CD8-positive, alpha-beta memory T cell (primary cell): ENCODE measurements at places on chromosomes 2 and 18.

- DNase-seq, result no peak
Observed at GRCh38 chr2:238116298-238117198, 16.4 kb downstream of the ESPNL start.

- DNase-seq, result no peak
Observed at GRCh38 chr2:44433895-44434294, 72.1 kb downstream of the CAMKMT start.

DNA sequence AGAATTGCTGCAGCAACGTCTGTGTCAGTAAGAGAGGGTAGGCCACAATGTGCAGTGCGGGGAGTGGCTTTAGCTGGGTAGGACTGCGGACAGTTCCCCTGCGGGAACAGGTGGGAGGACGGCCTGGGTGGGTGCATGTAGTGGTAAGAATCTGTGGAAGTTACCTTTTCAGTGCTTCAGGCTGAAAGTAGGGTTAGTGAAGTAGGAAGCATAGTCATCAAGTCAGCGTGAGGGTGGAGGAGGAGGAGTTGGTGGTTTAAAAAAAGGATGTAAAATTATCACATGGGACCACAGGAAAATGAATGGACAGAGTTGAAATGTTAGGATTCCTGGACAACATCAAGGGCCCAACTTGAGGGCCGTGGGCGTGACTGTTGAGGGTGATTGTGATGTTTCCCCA is 13.2 kb downstream of the CEP192 start:
- no peak for DNase-seq

DNA sequence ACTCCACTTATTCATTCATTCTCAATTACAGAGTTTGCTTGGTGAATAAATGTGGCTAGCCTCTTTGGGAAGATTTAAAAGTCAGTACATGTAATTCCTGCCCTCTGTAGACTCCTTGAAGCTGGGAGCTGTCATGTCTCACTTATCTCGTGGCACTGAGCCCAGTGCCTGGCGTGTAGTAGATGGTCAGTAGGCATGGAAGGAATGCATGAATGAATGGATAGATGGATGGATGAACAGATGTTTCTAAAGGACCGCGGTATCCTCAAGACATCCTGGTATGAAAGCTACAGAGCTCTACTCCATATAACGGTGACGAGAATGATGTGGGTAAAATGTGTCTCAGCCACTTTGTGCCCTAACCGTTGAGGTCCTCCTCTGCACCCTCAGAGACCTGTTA is 83.0 kb downstream of the MARCO start:
- no peak for DNase-seq

GRCh38 chr2:8636041-8636491 is 45.8 kb upstream of the ID2 start:
- no peak for DNase-seq

DNA sequence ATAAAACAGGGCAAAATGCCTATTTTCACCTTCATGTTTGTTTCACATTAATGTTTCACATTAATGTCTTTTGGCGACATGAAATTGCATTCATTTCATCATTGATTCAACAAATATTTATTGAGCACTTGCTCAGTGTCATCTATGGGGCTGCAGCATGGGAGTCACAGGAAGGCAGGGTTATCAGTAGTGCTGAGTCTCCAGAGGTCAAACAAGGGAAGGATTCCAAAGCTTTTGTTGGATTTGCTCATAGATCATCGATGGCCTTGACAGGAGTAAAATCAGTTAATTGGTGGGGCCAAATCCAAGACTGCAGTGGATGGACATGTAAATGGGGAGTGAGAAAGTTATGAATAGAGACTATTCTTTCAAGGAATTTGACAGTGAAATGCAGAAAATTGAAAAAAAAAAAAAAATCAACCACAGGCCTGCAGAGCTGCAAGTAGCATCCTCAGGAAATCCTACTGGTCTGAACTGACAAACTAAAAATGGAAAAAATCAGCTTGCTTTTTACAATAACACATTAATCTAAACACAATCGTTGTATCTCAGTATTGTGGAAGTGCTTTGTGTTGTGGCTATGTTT is 1290.8 kb downstream of the DPP10 start:
- DNase-seq, result no peak

DNA sequence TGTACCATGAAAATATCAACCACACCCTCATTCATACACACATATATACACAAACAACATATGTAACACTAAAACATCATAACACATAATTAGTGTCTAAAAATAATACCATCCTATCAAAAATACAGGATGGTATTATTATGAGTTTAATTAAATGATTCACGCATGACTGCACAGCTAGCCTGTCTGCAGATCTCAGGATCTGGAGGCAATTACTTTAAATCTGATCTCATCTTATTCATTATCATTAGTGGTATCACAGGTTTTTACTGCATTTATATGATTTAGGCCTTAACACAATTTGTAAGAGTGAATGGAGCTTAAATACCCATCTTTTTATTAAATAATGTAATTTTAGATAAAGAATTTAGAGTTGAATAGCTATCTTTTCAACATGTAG is 443.4 kb upstream of the LINC00305 start:
- no peak for DNase-seq

DNA sequence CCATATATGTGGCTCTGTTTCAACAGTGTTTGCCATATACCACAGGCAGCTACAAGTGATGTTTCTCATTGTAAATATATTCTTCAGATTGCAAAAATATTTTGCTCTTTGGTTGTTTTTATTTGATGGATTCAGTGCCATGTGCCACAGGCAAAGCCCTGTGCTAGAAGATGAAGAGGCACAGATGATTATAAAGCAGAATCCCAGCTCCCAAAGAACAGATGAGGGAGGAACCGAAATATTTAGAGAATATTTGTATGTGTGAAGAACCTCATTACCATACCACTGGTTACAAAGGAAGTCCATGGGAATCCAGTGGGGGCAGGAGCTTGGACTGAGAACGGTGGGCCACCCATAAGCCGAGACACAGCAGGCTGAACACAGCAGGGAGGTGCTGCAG is 143.8 kb upstream of the NDUFV2 start:
- no peak for DNase-seq

DNA sequence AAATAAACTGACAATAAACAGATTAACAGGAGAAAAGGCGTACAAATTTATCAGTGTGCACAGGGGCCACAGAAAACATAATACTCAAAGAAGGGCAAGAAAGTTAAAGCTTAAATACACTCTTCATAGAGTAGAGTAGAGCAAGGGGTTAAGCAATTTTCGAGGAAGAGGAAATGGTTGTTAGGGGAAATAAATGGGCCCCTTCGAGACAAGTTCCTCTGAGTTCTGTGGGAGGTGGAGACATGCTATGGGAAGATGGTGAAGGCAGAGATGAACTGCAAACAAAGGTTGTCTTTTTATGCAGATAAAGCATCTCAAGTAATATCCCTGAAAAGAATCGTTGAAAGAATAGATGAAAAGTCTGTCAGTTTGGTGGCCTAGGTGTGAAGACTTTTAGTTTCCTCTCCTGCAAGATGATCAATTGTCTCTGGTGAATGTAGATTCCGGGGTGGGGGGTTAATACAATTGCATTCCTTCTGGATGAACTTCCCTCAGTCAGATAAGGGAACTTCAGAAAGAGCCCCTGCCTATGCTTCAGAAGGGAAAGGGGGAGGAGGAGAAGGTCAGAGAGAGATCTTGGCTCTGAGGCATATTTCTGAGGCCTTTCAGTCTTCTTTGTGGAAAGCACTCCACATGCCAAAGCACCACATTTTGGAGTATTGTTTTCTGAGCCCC is 127.0 kb downstream of the METTL4 start:
- no peak for DNase-seq

GRCh38 chr2:240886023-240886565 is 9.9 kb downstream of the MAB21L4 start:
- no peak for DNase-seq

- DNase-seq, result peak; percentile 63
Observed at GRCh38 chr2:54560146-54560881, 104.2 kb downstream of the SPTBN1 start.

GRCh38 chr2:15662026-15662425 is 70.4 kb downstream of the DDX1 start:
- no peak for DNase-seq

GRCh38 chr2:239006622-239007285 is 158.9 kb downstream of the TWIST2 start:
- DNase-seq, result no peak

DNA sequence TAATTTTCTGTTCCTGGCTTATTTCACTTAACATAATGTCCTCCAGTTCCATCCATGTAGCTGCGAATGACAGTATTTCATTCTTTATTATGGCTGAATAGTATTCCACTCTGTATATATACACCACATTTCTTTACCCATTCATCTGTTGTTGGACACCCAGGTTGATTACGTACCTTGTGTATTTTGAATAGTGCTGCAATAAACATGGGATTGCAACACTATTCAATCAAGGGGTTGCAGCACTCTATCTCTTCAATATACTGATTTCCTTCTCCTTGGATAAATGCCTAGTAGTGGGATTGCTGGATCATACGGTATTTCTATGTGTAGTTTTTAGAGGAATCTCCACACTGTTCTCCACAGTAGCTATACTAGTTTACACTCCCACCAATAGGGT is 61.3 kb downstream of the THADA start:
- DNase-seq, result no peak

- no peak for DNase-seq
Observed at GRCh38 chr2:241944821-241945220, 75.3 kb downstream of the RTP5 start.

GRCh38 chr2:118675531-118675930 is 171.9 kb downstream of the EN1 start:
- DNase-seq, result no peak

DNA sequence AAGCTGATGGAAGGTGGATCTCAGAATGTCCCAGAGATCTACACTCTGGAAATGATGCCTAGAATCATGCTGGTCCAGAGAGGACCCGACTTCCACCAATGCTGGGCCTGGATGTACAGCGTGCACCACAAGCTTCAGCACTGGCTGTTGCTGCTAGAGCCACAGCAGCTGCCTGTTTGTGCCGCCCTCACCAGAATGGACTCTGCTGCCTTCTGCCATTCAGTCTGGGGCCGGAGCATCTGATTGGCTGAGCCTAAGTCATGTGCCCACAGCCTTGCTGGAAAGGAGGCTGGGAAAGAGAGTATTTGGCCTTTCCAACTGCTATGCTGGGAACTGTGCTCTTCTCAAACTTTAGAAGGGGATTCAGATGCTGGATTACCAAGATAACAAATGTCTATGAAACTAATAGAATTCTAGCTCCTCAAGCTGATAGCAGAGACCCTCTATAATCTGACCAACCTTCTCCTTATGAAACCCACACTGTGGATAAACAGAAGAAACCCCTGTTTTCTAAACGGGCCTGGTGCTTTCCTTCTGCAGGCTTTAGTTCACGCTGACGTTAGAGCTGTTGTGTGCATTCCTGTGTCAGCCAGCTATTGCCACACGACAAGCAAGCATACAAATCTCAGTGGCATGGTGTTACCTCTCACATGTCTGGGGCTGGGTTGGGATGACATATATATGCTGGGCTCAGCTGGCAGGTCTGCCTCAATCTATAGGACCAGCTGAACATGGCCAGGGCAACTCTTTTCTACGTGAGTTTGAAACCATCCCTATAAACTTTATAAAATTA is 4.1 kb upstream of the LOXHD1 start:
- DNase-seq, result no peak

DNA sequence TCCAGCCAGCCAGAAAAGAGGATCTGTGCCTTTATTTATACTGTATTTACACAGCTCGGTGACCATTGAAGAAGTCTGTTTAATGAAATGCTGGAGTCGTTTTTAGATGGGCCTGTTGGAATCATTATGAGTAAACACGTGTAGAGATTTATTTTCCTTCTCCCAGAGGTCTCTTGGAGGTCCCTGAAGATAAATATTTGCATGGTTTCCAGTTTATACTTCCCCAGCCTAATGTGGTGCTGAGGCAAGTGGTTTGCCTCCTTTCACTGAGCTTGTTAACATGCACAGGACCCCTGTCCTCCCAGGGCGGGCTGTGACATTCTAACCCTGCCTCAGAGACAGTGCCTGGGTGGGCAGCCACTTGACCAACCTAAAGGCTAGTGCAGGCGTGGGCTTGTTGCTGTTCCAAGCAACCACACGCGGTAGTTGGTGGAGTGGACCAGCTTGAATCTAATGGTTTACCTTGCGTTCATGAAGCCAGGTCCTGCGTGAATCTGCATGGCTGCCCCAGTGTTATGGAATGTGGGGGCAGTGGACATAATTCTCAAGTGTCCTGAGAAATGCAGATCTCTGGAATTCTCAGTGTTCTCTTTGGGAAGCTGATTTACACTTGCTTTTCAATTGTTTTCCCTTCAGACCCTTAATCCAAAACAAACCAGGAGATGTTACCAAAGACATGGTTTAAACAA is 130.2 kb upstream of the DLX2 start:
- no peak for DNase-seq

GRCh38 chr2:9753665-9754531 is 89.4 kb upstream of the TAF1B start:
- peak; percentile 36 for DNase-seq

GRCh38 chr2:128921751-128922150 is 603.1 kb upstream of the HS6ST1 start:
- no peak for DNase-seq

DNA sequence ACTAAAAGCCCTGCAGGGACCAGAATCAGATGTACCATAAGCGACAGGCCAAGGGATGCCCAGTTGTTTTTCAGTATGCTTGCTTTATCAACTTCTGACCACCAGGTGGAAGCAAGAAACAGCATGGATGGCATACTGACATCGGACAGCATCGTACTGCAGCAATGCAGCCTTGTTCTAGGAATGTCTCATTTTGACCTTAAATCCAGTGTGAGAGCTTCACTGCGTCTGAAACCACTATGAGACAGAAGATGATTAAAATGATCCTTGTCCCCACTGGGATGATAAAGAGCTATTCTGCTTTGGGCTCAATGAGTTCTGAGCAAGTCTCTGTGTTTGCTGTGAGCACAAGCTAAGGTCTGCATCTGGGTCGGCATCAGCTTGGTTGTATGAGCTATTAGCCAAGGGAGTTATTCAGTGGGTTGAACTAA is 54.3 kb downstream of the CDK15 start:
- peak; percentile 40 for DNase-seq

DNA sequence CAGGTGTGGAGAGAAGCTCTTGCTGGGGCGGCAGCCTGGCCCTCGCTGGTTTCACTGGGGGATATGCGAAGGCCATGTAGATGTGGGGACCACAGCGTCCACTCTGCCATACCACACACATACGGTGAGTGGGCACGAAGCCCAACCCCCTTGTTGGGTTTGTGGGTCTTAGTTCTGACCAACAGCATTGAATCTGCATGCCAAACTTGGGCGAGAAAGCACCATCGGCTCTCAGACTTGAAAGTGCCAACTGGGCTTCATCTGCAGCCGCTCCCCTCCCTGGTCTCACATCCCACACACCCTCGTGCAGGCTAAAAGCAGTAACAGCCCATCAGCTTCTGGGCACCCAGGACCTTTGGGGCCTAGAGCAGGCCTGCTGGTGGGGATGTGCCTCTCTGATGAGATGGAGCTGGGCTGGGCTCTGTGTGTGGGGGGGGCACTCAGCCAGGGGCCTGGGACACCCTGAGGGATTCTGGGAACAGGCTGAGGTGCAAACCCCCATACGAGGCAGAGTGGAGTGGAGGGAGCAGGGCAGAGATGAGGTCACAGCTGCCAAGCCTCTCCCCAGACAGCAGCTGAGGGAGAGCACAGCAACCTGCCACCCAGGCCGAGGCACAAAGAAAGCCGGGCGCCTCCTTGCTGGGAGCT is 264.4 kb downstream of the TWIST2 start:
- no peak for DNase-seq
